ENCODE measurements at places on chromosomes 5 and 9.

DNA sequence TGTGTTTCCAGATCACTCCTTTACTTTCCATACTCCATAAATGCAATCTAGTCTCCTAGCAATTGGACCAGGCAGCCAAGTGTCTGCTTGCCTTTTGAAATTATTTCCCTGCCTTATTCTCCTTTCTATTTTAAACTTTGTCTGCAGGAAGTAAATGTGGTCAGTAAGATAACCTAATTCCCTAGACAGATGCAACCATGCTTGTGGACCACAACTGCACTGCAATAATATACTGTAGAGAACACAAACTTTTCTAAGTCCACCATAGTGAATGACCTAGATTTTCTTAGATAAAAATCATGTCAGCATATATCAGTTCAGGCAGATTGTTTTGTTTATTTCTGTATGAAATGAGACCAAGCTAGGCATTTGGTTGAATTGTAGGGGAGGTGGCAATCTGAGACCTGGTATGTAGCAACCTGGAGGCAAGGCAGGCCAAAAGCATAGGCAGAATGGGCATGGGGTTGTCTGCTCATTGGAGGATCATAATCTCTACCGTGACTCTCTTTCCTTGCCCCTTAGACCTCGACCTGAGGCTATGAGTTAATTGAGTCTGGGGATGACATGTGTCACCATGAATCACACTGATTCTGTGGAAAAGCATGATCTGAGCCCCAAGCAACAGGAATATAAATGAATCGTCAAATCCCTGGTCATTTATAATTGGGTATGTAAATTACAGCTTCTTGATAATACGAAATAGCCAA lies 20.7 kb downstream of the ACTL7B start:
- no peak for DNase-seq

DNA sequence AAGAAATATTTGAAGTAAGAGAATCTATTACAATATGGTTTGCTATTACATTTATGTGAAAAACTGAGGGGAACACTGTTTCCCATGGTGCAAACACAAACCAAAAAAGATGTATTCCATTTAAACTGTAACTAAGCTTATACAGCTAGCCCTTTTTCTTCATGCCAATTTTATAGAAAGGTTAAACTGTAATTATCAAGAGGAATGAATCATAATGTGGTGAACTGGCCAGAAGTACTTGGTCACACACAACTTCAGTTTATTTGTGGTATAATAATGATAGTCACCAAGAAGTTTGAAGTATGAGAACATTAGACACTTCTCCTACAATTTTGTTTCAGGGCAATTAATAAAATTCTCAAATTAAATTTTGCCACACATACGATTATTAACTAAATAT lies 177.9 kb downstream of the XRCC4 start:
- DNase-seq = peak; percentile 81

- no peak for DNase-seq
Measured at GRCh38 chr5:11045411-11045810, 284.4 kb upstream of the DAP start.

DNA sequence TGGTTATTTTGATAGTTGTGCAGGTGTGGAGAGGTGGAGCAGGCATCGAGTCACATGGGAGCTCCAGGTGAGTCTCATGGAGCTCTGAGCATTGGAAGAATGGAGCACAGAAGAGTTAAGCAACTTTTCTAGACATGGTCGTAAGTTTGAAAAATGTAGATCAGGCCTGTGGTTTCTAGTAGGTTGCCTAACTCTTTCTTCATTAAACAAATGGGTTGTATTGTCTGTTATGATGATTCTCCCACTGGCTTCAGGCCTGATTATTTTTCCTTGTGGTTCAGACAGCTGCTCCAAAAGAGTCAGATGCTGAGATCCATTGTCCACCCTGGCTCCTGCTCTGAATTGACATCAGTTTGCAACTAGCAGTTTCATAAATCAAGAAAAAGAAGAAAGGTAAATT lies 80.3 kb upstream of the RPS23 start:
- DNase-seq = peak; percentile 83

DNA sequence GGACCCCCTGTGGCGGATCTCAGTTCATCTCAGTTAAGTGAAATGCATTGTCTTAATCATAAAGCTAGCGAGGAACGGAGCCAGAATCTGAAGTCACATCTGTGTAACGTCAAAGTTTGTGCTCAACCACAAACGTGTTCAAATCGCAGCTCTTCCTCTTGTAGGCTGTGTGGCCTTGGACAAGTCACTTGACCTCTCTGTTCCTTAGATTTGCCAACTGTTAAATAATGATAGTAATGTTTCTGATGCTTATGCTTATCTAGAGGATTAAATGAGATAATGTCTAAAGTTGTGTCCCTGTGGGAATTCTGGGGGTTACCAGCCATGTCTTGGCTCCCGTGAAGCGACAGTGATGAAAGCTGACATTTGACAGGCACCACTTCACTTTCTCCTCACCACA lies 69.2 kb upstream of the NEURL1B start:
- DNase-seq = no peak

DNA sequence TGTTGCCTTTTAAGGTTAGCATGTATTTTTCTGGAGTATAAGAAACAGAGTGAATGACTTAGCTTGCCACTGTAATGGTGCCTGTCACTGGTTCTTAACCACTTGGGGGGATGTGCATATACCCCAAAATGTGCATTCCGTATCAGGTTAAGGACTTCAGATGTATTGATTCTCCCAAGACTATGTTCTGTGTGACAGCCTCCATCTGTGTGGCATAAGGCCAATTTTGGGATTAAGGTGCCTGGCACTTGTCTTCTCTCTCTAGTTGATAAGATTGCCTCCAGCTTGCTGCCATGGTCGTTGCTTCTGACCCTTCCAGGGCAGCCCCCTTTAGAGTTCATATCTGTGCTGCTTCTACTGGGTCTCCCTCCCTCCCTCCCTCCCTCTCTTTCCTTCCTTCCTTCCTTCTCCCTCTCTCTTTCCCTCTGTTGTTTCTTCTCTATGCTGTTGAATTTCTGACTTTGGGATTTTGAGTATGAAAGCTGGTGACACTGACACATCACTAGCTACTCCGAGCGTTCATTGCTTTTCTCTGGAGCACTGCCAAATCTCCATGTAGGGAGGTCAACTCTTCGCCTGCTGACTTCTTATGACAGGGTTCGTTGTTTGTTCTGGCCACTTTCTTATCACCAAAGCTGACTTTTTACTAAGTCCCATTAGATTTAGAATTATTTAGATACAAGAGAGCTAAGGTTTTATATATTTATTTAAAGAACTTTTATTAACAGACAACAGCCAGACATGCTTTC lies 31.0 kb downstream of the TNFAIP8 start:
- peak; percentile 25 for DNase-seq

- DNase-seq = no peak
Measured at GRCh38 chr5:22521521-22521920, 331.6 kb downstream of the CDH12 start.

GRCh38 chr9:80491086-80491696 lies 919.4 kb downstream of the TLE4 start:
- DNase-seq = no peak

DNA sequence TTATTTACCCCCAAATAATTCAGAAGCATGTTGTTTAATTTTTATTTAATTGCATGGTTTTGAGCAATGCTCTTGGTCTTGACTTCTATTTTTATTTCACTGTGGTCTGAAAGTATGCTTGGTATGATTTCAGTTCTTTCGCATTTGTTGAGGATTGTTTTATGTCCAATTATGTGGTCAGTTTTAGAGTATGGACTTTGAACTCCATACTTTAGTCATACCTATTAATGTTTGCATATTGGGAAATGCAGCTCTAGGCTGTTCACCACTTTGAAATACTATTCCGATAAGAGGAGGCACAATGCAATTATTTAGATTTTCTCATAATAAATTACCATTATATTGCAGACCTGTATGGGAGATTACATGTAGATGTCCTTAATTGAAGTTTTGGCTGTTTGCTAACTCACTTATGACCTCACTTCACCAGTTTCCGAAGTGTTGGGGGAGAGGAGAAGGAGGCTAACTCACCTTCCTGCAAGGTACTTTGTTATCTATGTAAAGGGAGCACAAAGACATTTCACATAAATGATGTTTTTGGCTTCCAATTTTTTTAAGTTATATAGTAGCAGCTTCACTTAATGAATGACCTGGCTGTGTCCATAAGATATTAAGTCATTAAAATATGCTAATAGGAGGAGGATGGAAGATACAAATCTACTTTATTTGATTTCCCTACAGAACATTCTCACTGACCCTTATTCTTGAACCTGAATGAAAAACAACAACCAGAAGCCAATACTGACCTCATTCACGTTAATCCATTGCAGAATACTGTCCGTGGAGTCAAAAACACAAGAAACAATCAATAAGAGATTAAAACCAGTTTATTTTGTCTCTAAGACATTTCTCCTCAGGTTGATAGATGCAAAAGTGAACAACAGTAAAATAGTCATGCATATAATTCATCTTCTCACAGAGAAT lies 970.3 kb upstream of the ARRDC3 start:
- peak; percentile 84 for DNase-seq

GRCh38 chr9:33295571-33295970 lies 5.3 kb downstream of the NFX1 start:
- DNase-seq = no peak

GRCh38 chr5:79602889-79603288 lies 9.4 kb upstream of the TENT2 start:
- no peak for DNase-seq

- no peak for DNase-seq
Measured at GRCh38 chr5:116632890-116633289, 58.3 kb upstream of the SEMA6A start.

DNA sequence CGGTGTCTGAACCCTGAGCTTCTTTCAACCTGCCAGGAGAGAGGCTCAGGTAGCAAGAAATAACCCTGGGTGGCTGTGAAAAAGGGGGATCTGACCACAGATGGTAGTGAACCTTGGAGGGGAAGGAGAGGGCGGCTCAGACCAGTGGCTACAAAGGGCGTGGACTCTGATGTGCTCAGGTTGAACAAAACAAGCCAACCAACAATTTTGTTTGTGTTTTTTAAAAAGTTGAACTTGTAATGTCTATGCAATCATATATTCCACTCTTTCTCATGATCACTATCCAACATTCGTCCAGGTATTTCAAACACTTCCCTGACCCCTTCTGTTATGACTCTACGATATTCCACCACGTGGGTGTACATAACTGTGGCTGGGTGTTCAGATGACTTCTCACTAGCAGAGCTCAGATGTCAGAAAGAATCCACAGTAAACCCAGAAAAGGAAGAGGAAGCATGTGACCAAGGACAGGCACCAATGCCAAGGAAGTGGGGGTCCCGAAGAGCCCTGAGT lies 20.0 kb downstream of the PTPN3 start:
- peak; percentile 68 for DNase-seq

- no peak for DNase-seq
Measured at GRCh38 chr5:8560776-8561175, 691.8 kb downstream of the MTRR start.

- DNase-seq = peak; percentile 63
Measured at GRCh38 chr5:82312373-82312856, 34.3 kb upstream of the RPS23 start.

DNA sequence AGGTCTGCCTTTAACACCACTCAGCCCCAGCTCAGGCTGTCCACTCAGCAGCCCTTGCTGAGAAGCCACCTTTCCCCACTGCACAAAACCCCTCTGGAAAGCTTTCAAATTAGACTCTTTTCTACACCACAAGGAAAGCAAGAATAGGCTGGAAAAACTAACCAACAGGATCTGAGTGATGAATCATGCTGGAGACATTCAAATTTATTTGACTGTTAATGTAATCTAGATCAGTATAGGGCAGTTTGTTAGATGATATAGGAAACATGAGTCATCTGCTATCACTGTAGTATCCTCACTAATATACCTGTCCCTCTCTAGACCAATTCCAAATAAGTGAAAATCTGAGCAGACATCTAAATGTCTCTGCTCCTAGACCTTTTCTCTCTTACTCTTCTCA lies 127.8 kb upstream of the PAM start:
- DNase-seq = peak; percentile 67

DNA sequence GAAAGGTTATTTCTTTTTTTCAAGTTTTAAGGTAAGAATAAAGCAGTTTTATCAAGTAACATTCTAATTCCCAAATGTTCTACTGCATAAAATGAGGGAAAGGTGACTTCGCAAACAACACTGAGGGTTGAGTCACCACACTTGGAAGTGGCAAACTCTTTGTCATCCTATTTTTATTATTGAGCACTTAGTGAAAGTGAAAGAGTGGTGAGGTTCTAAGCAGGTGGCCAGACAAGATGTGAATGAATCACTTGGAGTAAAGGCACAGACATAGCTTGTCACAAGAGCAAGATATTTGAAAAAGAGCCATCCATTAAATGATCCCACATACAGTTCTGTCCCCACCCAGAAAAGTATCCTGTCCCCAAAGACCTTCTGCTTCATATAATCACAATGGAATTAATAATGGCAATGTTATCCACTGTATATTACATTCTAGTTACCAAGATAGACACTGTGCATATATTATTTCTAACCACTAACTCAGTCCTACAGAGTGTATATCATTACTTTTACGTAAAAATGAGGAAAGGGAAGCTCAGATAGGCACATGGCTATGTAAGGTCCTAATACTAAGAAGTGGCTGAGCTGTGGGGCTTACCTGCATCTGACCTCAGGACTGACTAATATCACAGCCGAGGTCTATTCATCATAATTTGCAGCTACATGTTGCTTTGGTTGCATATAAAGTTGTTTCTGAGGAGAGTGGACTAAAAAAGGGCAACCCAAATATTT lies 730.4 kb upstream of the MEF2C start:
- DNase-seq = peak; percentile 79

DNA sequence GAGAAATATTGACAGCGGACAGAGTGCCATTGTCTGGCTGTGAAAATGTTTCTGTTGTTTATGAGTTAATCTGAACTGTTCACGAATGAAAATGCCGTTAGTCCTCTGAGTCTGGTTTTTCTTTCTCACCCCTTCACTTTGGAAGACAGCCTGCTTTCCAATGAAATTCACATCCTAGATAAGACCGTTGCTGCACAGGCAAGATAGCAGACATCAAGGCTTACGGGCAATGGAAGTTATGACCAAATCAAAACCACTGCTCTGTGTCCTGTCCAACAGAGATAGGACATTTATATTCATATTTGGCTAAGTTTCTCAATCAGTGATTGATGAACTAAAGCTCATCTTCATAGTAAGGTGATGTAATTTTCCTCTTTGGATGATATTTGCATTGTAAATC lies 180.0 kb upstream of the DMAC1 start:
- no peak for DNase-seq

GRCh38 chr5:100516285-100516684 lies 18.9 kb upstream of the FAM174A start:
- no peak for DNase-seq
